ENCODE measurements at places on chromosomes 1 and 21.

- no peak for DNase-seq
Measured at GRCh38 chr1:19123837-19124236, 86.2 kb downstream of the UBR4 start.

GRCh38 chr21:45582128-45582527 is 39.9 kb upstream of the SLC19A1 start:
- DNase-seq, result no peak

GRCh38 chr1:230501849-230502248 is 75.7 kb upstream of the PGBD5 start:
- DNase-seq, result no peak

GRCh38 chr1:9284061-9284460 is 8.6 kb upstream of the SPSB1 start:
- no peak for DNase-seq

GRCh38 chr21:45416620-45417019 is 11.7 kb downstream of the COL18A1 start:
- DNase-seq, result no peak

DNA sequence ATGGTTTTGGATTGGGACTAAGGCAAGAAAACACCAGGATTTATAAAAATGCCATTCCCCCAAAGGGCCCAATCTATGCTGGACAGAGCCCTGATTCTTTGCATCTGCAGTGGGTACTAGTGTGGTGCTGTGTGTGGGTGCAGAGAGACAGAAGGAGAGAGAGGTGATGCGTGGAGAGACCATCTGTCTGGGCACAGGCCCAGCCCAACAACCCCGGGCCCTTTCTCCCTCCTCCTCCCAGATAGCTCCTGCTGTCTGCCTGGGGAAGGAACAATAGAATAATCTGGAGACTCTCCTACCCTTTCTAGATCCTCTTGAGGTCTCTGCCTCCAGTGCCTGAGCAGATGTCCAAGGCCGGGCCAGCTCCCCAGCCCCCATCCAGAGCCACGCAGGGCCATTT is 15.1 kb downstream of the KIAA1614 start:
- DNase-seq, result no peak

- DNase-seq, result no peak
Measured at GRCh38 chr1:110265186-110265585, 55.1 kb downstream of the KCNC4 start.

GRCh38 chr1:199859491-199859933 is 168.0 kb upstream of the NR5A2 start:
- no peak for DNase-seq

GRCh38 chr1:68346188-68346808 is 103.5 kb downstream of the RPE65 start:
- no peak for DNase-seq

GRCh38 chr1:17081439-17081838 is 27.6 kb upstream of the SDHB start:
- DNase-seq, result no peak

DNA sequence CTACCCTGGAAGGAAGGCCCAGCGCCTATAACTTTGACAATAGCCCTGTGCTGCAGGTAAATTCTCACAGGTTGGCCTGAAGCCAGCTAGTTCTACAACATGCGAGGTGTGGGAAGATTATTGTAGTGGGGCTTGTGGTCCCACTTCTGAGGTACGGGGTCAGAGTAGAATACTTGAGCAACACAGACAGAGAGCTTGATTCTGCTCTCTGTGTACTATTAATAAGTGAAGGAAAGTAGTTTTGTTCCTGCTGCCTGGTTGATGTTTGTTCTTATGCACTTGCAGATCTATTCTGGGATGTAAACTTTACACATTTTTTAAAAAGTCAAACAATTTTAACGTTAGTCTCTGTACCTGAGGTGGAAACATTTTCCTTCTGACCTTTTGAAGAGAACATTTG is 80.4 kb downstream of the LAMC1 start:
- DNase-seq, result no peak

DNA sequence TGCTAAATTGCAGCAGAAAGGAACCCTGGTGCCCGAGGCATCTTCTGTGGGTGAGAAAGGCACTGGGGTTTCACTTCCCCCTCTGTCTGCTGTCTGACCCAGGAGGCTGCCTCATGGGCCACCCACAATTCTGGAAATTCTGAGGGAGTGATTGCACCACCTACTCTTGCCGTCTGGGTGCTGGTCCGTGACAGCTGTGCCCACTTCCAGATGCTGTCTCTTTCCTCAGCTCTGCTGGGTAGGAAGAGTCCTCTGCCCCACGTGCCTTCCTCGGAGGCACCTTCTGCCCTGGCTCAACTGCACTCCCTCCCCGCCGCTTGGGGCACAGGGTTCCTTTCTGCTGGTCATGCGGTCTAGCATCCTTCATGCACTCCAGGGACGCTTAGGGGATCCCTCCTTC is 96.3 kb downstream of the ARHGEF10L start:
- DNase-seq, result no peak

DNA sequence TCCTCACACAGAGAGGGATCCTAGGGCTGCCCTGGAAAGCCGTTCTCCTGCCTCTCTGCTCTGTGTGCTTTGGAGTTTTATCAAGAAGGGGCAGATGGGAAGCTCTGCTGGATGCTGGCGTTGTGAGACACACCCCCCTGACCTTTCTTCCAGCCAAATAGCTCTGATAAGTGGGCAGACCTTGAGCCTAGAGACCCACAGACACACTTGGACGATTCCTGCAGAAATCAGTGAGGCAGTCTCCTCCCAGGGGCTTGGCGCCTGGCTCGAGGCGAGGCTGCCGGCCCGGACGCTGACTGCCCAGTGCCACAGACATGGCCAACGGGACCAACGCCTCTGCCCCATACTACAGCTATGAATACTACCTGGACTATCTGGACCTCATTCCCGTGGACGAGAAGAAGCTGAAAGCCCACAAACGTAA is at the start of gene MRAP:
TSS of gene MRAP (plus strand) at position 198 of the 424 bp plus-strand sequence. CDS start at position 315, 117 bp downstream.
- no peak for DNase-seq

- no peak for DNase-seq
Measured at GRCh38 chr1:78762113-78762512, 112.5 kb downstream of the IFI44 start.

- DNase-seq, result no peak
Measured at GRCh38 chr1:151705753-151706463, 10.7 kb downstream of the CELF3 start.

DNA sequence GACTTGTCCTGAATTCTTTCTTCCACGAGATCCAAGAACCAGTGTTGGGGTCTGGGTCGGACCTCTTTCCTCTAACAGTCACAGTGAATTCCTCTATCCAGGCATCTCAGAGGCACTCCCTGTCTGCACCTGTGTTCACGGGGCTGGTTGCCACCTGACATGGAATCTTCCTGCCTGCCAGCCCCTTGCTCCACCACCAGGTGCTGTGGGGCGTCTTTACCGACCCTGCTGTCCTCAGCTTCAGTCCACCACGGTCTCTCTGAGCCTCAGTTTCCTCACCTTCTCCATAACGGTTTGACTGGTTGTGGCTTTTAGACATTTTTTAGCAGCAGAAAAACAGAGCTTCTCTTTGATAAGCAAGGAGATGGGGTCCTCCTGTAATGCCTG is 62.7 kb downstream of the SDC3 start:
- DNase-seq, result no peak

DNA sequence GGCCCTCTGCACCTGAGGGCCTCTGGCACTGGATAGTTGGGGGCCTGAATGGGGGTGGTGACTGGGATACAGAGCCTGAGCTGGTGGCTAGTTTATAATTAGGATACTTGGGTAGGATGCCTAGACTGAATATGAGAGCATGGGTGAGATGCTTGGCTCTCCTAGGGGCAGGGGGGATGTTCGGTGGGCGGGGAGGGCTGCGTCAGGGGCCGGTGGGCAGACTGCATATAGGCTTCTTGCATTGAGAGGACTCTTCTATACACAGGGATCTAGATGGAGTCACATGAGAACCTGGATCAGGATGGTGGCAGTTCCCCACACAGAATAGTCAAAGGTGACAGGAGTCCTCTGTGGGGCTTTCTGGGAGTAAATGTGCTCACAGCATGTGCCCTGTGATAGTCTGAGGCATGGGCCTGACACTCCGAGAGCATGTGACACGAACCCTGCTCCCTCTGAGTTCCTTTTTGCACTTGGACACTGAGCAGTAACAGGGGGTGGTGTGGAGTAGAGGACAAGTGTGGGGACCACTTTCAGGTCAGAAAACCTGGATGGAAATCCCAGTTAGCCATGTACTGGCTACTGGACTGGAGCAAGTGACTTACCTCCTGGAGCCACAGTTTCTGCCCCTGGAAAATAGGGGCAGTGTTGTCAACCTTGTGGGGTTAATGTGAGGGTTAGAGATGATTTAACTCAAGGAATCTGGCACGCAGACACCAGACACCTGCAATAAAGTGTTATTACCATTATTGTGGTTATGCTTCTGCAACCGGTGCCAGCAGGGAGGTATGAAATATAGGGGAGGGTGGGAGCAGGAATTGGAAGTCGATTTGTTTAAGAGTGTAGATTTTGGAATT is 2.2 kb downstream of the MAP7D1 start:
- DNase-seq, result no peak

DNA sequence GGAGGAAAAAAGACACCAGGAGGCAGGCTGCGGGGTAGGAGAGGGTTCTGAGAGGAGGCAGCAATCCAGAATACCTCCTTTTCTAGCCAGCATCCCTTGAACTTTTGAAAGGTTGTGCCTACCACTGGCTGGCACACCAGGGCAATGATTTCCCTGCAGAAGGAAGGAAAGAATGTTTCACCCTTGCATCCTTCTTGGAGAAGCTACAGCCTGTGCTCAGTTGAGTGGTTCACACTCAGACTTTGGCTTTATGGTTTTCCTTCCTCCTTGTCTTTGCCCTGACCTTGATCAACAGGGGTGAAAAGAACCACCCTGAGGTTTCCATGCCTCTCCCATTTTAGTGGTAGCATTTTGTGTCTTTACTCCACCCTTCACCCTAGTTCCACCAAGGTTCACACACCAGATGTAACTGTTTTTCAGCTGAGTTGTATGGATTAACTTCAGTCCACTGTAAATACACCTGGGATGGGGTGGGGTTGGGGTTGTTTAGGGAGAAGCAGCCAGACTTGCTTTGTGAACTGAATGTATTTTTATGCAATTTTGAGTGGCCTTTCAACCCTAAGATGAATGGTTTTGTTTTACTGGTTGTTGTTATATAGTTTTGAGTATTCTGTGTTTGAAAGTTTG is 122.3 kb downstream of the SYT2 start:
- DNase-seq, result no peak

DNA sequence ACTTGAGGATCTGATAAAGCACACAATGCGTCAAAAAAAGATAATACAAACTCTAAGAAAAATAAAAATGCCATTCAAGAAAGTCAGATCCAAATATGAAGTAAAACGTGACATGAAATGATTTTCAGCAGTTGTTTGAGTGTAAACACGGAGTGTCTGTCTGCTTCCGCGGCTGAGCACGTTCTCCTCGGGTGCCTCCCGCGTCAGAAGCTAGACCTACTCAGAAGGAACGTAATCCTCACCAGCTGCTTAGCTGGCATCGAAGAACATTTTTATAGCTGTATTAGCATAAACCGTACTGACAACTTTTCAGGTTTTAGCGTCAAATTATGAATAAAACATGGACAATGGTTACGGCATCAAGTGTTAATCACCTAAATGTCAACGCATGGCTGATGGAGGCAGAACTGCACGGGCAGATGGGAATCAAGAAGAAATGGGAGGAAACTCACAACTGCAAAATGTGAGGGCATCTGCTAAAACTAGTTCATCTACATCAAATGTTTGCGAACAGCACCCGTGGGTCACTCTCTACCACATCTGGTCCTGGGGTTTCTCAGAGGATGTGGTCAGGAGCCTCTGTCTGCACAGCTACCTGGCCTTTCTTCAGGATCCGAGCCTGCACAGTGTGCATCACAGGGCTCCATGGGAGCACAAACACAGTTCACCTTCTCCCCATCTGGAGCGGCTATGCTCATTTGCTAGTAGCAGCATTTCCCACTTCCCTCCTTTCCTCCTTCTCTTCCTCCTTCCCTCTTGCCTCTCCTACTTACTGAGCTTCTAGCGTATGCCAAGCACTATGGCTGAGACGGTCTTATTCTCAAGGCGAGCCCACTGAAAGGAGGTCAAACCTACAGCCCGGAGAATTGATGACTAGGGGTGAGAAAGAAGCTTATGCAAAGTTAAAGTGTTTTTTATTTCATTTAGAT is 40.0 kb downstream of the RCAN1 start:
- DNase-seq, result no peak
